Cerebellar nuclear complex (tissue), 1 donor: ENCODE measurements at places on chromosomes 6 and 20.

DNA sequence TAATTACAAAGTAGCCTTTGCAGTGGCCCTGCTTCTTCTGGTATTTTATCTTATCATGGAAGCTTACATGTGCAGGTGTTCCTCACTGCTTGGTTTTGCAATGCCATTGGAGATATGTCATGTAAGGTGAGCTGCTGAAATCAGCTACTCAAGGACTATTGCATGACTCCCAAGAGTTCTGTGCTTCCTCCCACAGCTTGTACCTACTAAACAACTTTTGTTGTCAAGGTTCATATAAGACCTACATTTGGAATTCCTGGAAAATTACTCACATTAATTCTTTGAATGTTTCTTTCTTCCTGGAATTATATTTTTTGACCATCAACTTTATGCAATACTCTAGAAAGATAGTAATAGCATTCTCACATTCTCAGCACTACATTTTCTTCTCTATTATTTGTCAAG is 427.5 kb upstream of the HSF2 start:
- DNase-seq, result no peak

- DNase-seq, result no peak
Observed at GRCh38 chr20:20212675-20213096, 155.2 kb upstream of the INSM1 start.

DNA sequence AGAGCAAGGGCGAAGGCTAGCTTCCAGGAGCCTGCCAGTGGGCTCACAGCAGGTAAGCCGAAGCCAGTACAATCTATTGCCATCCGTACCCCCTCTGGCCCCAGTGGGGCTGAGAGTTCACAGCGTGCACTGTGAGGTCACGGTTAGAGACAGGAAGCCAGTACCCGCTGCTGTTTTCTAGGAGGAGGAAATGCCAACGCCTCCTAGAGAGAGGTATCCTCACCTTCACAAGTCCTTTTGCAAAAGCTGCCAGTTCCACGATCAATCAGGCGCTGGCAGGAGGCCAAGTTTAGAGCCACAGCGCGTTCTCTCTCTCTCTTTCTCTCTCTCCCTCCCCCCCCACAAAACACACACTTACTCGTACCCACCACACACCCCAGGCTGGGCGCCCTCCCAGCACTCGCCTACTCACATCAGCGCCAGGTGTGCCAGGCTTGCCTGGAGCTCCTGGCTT is 22.5 kb downstream of the COL9A1 start:
- DNase-seq, result no peak

GRCh38 chr6:3575166-3575565 is 118.3 kb upstream of the SLC22A23 start:
- DNase-seq, result no peak

GRCh38 chr20:889106-889505 is 27.0 kb downstream of the ANGPT4 start:
- no peak for DNase-seq

- no peak for DNase-seq
Observed at GRCh38 chr6:136483906-136484305, 66.3 kb downstream of the MAP7 start.

DNA sequence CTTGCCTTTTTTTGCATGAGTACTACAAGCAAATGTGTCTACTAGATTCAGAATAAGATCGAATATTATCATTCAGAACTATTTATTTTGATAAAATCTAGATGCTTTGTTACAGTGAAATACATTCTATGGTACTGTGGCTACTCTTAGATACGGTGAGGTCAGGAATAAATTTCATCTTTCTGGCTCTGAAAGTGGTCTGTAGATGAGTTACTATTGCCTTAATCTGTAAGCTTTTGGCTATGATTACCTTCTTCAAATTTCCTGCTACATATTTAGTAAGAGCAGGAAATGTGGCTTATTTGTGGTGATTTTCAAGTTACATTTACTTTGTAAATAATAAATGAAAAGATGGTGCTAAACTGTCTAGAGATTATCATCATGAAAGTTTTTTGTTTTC is 50.0 kb downstream of the SCAF8 start:
- DNase-seq, result no peak

GRCh38 chr20:38875175-38875993 is 50.8 kb upstream of the FAM83D start:
- DNase-seq, result no peak

GRCh38 chr20:53718142-53719021 is 124.7 kb upstream of the ZNF217 start:
- no peak for DNase-seq

DNA sequence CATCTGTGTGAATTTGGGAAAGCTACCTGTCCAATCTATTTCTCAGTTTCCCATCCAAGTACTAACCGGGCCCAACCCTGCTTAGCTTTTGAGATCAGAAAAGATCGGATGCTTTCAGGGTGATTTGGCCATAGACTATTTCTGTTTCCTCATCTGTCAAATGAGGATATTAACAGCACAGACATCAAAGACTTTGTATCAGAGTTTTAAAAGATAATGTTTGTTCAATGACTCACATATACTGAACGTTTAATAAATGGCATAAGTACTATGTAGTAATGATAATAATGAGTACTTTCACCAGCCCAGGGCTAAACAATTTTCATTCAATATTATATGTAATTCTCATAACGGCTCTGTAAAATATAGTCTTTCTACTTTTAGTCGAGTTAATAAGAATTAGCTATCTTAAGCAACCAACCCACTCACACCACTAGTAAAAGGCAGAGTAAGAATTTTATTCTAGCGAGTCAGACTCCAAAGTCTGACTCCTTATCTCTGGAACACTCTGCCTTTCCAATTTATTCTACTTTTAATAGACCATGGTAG is 216.5 kb downstream of the ARHGAP18 start:
- DNase-seq, result no peak
